ENCODE measurements at places on chromosomes 7 and 10. TPM values are rescaled to one million over a fixed set of nuclear protein-coding genes. Genes with fewer than 3 reads are reported as not detected.
A peak's percentile ranks its signal among the peaks of the same experiment; 100 is the strongest.

- DNase-seq: no peak
These were observed 7.0 kb upstream of the ZNF862 start for GRCh38 chr7:149830997-149831740.

DNA sequence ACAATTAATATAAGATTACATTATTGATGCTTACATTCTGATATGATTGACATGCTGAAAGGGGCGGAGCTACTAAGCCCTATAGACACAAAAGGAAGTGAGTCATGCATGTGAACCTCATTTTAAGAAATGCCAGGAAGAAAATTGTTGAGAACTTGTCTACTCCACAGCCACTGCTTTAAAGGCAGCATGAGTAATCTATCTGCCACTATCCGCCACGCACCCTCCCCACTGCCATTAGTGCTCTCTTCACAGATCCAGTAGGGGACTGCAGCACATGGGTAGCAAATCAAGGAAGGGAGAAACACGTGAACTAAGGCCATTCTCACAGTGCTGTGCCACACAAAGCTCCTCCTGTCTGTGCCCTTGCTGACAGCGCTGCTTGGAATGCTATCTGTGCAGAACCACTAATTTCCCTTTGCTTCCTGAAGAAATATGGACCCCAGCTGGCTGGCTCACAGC lies 524.8 kb downstream of the GRM8 start:
- no peak for DNase-seq

DNA sequence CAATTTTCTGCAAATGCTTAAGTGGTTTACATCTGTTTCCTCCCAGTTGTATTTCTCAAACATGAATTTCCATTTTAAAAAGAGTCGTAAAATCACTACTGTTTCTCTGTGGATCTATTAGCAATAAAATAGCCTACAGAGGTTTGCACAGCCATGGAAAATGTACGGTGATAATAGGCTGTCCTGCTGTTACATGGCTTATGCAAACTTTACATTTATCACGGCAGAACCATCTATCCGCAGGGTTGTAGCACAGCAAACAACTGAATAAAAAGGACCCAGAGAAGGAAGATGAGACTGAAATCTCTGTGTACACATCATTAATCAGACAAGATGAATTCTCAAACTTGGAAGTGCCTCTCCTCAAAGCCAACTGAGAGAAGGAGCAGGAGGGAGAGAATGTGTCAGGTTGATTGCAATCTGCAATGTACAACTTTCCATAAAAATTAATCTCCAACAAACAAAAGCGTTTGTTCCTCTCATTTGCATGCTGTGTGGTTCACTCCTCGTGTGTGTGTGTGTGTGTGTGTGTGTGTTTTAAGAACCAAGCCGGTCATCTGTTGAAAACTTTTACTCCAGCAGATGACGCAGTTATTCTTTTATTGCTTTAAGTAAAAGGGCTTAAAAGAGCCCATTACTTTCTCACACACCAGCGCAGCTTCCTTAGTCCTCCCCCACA lies 279.3 kb downstream of the SKAP2 start:
- DNase-seq: peak; percentile 18

DNA sequence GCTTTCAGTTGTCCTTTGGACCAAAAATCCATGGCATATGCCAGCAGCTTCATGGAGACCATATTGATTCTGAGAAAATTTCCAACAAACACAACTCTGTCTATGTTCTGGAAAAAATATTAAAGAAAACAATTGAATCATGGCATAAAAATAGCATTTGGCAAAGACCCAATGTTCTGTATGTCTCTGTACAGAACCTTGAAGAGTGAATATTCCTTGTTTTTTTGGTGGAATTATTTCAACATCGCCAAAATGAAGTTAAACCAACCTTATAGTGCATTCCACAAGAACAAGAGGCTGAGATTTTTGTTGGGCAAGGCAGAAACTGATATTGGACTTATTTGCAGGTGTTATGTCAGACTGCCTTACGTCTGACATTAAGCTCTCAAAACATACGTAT lies 53.3 kb upstream of the SLC16A12 start:
- no peak for DNase-seq

- DNase-seq: peak; percentile 74
These were observed 354.2 kb downstream of the DNAJB6 start for GRCh38 chr7:157690833-157691585.

DNA sequence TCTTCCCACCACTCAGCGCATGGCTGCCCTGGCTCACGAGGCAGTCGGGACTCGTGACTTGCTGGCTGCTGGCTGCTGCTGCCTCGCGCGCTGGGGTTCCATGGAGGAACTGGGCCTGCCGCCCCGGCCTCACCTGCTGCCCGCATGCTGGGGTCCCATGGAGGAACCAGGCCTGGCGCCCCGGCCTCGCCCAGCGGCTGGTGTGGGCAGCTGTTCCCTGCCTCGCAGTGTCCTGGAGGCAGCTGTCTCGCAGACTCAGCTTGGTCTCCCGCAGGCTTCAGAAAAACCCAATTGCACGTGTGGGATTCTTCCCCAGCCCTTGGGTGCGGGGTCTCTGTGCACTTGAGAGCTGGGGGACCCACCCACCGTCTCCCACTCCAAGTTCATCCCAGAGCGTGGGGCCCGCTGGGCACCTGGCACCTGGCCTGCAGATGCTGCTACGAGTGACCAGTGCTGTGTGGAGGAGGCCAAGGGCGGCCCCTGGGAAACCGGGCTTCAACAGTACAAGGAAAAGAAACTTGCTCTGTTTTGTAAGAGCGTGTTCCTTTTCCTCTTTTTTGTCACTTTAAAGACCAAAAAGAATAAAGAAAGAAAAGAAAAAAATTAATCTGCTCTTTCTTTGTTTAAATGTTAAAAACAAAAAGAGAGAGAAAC lies 20.4 kb downstream of the PWWP2B start:
- DNase-seq: no peak

DNA sequence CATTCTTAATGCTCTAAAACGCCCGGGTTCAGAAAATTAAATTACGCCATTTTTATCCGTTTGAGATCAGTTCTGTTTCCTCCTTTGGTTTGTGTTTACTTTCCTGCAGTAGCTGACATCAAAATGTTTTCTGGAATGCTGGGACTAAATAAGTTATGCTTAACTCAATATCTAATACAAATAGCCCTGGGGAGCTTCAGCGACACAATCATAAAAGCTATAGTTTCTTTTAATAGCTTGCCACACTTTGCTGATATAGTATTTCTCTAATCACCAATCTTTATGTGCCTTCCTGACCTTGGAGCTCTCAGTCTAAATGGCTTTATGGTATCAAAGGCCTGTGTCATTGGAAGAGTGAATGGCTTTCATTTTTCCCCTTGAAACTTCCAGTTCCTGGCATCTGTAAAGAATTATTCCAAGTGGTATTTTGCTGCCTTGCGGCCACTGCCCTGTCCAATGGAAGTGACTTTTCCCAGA lies 202.7 kb downstream of the HDAC9 start:
- DNase-seq: no peak

SPDYE5 gene
- polyA plus RNA-seq: not detected

ZPBP gene
- not detected for polyA plus RNA-seq

CCL24 gene
- polyA plus RNA-seq: not detected

ELFN1 gene
- 4.9 TPM for polyA plus RNA-seq

All from muscle of arm (tissue), 14 donors.